ENCODE measurements at places on chromosomes 2 and 18.

DNA sequence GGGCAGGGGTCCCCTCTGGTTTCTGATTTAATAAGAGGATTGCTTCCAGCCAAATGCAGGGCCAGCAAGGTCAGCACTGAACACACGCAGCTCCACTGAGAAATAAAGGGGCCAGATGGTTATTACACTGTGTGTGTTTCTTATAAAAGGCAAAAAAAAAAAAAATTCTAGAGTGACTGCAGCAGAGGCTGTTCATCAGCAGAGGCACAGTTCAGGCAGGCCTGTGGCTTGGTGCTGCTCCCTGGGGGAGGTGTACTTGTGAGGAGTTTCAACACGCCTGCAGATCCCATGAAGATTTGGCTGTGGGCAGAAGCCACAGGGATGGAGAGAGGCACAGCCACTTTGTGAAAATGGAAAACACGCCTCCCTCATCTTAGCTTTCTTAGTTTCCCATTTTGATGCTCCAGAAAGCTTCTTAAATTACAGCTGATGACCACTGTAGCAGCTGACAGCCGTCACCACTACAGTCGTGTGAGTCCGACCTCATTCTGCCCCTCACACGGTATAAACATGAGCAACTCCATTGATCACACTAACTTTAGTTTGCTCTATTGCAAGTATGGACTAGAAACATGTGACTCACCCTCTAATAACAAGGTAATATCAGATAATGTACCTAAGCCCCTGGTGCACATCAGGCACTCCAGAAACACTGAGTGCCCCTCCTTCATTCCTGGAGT lies 726.5 kb upstream of the RAB6C start:
- DNase-seq: no peak

DNA sequence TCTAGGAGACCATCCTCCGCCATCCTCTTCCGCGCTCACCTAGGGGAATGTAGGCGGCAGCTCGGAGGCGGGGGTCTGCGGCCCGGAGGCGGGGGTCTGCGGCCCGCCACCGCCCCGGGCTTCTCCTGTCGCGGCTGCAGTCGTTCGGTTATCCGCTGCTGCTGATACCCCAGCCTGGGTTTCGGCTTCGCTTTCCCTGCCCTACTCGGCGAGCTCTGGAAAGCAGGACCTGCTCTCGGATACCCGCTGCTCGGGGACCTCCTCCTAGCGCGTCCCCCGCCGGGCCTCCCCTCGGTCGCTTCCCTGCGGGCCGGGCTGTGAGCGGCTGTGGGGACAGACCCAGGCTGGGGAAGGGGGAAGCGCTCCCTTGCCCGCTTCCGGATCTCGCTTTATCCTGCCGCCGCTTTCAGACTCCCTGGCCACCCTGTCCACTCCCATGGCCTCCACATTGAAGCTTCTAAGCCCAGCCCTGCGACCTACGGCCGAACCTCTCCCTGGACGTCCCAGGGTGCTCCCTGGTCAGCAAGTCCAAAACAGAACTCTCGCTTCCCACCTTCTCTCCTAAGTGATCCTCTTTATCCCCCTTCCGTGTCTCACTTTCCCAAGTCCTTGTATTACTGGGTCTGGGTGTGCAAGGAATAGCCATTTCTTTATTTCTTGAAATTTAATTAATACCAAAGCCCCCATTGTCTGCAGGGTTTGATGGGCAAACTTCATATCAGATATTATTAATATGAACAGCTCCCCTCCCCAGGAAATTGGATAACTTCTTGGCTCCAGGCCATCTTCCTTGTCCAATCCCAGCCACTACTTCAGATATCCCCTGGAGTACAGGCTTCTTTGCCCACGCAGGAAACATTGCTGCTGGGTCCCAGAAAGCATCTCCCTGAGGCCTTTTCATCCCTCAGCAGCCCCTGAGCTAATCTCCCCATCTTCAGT lies 769 bp downstream of the FKBP1B start:
- DNase-seq: no peak

- no peak for DNase-seq
These were observed 97.3 kb upstream of the SNTG2 start for GRCh38 chr2:853203-853870.

GRCh38 chr2:225030203-225030602 lies 12.1 kb downstream of the DOCK10 start:
- no peak for DNase-seq

DNA sequence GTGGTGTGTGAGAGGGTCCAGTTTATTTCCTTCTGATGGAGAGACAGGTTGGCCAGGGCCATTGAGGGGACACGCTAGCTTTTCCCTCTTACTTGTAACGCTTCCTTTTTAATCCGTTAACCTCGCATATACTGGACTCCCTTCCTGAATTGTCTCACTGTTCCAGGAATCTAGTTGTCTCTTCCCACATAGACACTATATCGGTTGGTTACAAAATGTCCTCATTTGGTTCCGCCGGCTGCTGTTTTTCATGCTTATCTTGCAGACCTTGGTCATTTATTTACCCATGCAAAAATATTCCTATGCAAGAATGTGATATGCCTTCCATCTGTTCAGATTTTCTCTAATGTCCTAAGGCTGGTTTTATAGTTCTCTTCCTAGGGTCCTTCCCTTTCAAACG lies 35.0 kb downstream of the NEURL3 start:
- DNase-seq: no peak

DNA sequence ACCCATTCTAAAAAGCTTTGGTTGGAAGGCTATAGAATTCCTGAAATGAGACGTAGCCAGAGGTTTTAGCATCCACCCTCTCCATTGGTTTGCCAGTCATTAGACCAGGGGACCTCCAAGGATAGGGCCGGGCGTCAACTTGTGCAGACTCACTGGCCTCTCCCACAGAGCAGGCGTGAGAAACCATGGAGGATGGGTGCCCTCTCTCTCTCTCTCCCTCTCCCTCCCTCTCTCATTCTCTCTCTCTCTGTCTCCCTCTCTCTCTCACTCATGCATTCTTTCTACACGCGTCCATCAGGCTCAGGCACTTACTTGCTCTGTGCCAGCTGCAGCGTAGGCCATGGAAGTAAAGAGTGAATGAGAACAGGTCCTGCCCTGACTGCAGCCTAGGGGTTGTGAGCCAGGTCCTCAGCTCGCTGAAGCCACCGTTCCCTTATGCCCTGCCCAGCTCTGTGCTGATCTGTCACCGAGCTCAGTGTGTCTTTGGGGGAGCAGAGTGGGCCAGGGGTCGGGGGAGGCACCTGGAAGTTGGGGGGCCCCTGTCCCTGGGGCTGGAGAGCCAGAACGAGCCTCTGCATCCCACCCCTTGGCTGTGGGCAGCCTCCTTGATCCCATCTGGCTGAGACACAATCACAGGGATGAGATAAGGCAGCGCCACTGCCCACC lies 304.4 kb upstream of the HS6ST1 start:
- no peak for DNase-seq

DNA sequence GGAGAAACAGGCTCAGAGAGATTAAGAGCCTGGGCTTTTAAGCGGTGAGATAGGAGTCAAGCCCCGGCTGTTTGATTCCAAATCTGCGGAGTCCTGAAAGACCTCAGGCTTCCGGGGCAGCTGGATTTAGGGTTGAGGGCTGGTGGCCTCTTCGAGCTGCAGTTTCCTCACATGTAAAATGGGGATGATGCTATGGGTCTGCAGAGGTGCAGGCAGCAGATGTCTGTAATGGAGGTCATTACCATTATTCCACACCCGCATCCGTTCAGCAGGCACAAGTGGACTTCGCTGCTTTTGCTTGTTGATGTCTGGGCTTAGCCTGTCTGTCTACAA lies 175.6 kb upstream of the HS6ST1 start:
- no peak for DNase-seq

Data from DMS153 (cell line).